ENCODE measurements at places on chromosomes 16 and 17. TPM values are rescaled to one million over a fixed set of nuclear protein-coding genes. Genes with fewer than 3 reads are reported as not detected.

The ACSM2A gene
- not detected for total RNA-seq

The ALDOC gene
- 164 TPM for total RNA-seq

The GRIN2A gene
- 6.5 TPM for total RNA-seq

The YPEL2 gene
- total RNA-seq = 25.4 TPM

The DRC3 gene
- 2.0 TPM for total RNA-seq

The CTRB1 gene
- total RNA-seq = 1.4 TPM

The SLC47A2 gene
- total RNA-seq = not detected

The TBC1D3K gene
- total RNA-seq = not detected
